ENCODE measurements at places on chromosomes 6 and 20.

DNA sequence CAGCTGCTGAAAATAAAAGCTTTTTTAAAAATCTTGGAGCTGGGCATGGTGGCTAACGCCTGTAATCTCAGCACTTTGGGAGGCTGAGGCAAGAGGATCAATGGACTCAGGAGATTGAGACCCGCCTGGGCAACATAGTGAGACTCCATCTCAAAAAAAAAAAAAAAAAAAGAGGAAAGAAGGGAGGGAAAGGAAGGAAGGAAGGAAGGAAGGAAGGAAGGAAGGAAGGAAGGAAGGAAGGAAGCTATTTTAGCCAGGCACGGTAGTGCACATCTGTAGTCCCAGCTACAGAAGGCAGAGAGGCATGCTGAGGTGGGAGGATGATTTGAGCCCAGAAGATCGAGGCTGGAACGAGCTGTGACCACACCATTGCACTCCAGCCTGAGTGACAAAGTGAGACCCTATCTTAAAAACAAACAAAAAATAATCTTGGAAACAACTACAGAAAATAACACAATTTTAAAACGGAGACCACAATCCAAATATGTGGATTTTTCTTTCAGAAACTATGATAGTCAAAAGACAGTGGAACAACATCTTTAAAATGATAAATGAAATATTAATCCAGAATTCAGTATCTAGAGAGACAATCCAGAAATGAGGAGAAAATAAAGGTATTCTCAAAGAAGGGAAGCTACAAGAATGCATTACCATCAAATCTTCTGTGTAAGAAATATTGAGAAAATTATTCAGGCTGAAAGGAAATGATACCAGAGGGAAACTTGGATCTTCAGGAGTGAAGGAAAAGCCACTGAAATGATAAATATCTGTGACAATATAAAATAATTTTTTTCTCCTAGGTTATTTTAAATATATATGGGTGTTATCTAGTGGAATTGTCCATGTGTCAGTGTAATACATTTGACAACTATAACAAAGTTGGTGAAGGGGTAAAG, 182.0 kb downstream of the GPX5 start:
- no peak for DNase-seq

GRCh38 chr6:144897441-144897921, 612.3 kb downstream of the UTRN start:
- DNase-seq = no peak

DNA sequence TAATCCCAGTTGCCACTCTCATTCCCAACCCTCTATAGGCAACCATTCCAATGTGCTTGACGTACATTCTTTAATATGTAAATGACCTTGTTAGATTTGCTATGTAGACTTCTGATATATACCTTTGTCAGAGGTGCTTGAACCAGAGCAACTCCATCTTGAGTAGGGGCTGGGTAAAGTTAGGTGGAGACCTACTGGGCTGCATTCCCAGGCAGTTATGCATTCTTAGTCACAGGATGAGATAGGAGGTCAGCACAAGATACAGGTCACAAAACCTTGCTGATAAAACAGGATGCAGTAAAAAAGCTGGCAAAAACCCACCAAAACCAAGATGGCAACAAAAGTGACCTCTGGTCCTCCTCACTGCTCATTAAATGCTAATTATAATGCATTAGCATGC, 8.3 kb upstream of the HM13 start:
- DNase-seq = no peak

GRCh38 chr20:19071446-19071725, 141.1 kb upstream of the SLC24A3 start:
- DNase-seq = no peak

- peak; percentile 97 for DNase-seq
These were observed 308.5 kb downstream of the BMP7 start for GRCh38 chr20:56957737-56958553.

DNA sequence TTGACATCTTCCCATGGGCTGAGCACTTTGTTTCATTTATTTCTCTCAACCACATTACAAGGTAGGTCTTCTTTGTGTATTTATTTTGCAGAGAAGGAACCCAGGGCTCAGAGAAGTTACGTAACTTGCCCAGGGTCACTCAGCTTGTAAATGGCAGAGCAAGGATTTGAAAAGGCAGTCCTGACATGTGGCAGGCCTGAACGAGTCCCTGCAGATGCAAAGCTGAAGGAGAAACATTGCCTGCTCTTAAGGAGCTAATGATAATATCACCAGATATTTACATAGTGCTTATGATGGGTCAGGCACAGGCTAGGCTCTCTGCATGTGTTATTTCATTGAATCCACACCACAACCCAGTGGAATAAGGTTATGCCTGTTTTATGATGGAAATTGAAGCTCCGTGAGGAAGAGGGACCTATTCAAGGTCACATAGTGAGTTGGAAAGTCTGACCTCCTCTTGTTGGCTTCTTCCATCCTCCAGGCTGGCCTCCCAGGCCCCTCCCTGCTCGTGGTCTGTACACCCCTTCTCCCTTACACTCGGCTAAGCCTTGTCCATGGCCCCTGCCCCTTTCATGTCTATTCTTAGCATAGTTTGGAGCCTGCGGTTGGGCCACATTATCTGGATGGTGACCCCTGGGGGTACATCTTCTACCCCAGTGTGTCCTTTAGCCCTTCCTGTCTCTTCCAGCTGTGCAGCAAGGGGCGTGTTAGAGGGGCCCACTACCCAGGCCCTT, 12.5 kb downstream of the MYH7B start:
- no peak for DNase-seq

DNA sequence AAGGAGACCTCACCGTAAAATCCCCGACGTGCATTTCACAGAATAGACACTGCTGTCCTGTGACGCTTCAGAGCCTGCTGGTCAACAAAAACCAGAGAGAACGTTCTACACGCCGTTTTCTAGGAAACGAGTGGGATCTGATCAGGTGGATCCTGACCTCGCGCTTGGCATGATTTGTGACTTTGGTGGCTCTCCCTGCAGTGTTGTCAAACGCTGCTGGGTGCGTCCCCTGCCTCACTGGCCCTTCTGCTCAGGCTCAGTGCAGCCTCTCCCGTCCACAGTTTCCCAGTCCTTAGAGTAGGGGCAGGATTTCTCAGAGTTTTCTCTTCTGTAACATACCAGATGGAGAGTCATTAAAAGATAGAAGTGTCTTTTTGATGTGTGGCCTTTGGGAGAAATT, 27.6 kb upstream of the IRF4 start:
- no peak for DNase-seq

- DNase-seq = no peak
These were observed 16.9 kb downstream of the SERINC1 start for GRCh38 chr6:122454673-122455072.

Data from NCI-H524 (cell line).